ENCODE measurements at places on chromosomes 4 and X.

DNA sequence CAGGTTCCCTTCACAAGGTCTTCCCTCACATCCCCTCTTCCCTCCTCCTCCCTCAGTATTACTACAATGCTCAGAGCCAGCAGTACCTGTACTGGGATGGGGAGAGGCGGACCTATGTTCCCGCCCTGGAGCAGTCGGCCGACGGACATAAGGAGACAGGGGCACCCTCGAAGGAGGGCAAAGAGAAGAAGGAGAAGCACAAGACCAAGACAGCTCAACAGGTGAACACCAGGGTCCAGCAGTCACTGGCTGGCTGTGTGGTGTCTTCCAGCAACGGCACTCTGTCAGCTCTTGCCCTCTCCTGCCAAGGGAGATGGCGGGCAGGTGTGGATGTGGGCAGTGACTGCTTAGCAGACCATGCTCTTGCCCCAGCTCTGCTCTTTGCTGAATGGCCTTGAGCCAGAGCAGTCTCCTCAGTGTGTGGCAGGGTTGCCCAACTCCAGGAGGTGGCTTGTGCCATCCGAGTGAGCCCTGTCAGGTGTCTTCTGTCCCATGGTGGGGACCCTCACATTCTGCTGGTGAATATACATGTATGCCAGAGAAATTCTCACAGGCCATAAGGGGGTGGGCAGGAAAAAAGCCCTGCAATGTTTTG lies 11.4 kb upstream of the UBA1 start:
- DNase-seq, result no peak

DNA sequence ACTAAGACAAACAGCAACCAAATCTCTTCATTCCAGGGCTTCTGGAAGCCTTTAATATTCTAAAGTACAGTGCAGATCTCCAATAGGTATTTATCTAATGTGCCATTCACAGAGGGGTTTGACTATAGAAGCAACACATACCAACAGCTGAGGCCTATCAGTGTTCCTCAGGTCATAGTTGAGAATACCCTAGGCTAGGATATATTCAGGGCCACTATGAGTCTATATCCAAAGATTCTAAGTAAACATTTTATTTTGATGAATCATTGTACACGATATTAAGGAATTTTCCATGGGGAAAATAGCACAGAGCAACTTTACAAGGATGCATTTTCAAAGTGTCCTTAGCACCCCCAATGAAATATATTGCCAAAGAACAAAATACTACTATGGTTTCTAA lies 9.7 kb downstream of the SMIM10 start:
- no peak for DNase-seq

GRCh38 chr4:1705732-1706131 lies 6.4 kb downstream of the SLBP start:
- DNase-seq, result no peak

GRCh38 chr4:176207839-176208238 lies 12.5 kb upstream of the SPATA4 start:
- no peak for DNase-seq

DNA sequence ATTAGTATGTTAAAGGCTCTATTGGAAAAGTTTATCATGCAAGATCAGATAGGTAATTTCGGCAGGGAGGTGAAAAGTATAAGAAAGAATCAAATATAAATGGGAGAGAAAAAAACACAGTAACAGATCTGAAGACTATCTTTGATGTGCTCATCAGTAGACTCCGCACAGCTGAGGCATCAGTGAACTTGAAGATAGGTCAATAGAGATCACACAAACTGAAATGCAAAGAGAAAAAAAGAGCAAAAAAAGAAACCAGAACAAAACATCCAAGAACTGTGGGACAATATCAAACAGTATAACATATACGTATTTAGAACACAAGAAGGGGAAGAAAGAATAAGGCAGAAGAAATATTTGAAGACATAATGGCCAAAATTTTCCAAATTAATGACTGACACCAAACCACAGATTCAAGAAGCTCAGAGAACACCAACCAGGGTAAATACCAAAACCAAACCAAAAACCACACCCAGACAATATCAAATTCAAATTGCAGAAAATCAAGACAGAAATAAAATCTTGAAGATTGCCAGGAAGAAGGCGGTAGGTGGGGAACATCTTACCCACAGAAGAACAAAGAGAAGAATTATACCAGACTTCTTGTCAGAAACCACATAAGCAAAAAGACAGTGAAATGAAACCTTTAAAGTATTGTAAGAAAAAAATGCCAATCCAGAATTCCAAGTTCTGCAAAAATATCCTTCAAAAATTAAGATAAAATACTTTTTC lies 29.1 kb downstream of the PFKFB1 start:
- DNase-seq, result no peak

DNA sequence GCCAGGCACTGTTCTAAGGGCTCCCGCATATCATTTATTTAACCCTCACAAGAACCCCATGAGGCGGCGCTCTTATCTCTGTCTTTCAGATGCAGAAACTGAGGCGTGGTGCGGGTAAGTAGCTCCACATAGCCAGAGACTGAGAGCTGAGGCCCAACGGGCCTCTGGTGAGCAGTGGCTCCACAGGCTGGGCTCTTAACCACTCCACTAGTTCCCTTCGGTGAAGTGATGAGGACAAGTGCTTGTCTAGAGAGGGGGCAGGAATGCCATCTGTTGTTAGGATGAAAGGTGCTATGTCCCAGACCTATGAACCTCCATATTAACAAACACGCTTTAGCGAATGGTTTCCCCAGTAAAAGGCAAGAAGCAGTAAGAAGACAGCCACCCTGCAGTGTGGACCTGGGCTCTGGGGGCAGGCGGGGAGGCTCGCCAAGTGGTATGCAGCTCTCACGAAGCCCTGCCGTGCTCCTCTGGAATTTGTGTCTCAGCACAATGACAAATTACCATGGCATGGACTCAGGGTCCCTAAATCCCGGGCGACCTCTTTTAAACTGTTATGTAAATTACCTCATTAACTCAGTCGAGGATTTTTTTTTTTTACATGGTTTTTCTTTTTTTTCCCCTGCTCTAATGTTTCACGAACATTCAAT lies 20.9 kb upstream of the S100G start:
- no peak for DNase-seq

DNA sequence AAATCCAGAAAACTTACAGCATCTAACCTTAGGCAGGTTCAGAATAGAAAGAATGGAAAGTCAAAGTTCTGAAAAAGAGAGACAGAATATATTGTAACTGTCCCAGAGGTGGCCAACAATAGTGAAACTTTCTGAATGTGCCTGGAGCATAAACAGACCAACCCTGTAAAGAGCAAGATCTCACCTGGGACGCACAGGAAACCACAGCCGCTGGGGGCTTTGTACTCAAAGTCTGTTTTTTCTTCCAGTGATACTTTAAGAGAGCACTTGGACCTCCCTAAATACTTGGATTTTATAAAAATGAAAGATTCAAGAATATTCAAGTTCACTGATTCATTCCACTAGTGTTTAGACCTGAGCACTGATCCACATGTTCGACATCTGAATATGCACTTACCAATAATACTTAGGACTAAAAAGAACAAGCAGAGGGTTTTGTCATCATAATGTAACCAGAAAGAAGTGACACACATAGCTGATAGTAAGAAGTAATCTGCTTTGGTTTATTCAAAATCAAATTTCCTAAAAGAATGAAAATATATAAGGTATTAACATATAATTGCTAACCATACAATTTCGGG lies 35.3 kb downstream of the ARAP2 start:
- no peak for DNase-seq

GRCh38 chrX:151722241-151722846 lies 6.5 kb downstream of the FATE1 start:
- no peak for DNase-seq

- DNase-seq, result peak; percentile 61
Observed at GRCh38 chr4:74038425-74039314, at the start of gene CXCL3. TSS of gene CXCL3 (minus strand) at chr4:74038689. CDS start at chr4:74038611, 78 bp downstream.

DNA sequence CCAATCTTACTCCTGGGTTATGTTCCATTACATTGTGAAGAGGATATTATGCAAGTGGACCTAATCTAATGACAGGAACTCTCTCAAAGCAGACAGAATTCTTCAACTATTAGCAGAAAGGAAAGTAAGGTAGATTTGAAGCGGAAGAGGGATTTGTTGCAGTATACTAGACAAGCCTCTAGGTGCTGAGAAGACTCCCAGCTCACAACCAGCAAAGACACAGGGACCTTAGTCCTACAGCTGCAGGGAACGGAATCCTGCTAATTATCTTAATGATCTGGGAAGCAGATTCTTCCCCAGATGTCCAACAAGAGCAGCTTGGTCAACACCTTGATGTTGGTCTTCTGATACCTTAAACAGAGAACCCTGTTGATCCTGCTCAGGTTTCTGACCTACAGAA lies 73.6 kb downstream of the STK32B start:
- DNase-seq, result no peak

GRCh38 chr4:147336252-147336651 lies 144.6 kb upstream of the EDNRA start:
- no peak for DNase-seq

DNA sequence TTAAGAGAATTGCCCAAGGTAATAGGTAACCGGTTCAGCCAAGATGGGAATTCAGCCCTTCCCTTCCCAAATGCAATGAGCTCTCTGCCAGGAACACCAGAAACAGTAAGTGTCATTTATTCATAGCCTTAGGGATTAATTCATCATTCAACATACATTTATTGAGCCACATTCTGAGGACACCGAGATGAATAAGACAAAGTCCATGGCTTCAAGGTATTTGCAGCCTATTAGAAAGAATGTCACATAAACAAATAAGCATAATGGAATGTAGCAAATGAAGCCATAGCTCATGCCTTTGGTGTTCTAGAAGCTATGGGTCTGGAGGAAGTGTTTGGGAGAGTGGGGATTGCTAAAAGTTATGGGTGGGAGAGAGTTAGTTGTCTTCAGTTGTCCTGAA lies 6.3 kb upstream of the TAB3 start:
- DNase-seq, result no peak

DNA sequence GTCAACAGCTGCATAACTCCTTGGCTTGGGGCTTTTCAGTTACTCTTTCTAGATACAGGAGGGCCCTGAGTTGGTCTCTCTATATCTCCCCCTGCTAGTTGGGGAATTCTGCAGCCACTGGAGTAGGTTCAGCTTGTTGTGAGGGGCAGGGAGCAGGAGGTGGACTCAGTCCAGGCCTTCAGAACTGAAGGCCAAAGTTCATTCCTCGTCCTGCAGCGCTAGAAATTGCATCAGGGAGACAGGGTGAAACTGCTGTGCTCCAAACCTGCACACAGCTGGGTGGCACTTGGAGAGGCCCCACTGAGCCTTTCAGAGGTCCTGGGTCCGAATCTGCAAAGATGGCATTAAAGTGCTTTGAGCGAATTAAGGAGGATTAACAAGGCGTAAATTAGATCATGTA lies 24.9 kb upstream of the TRIM60 start:
- no peak for DNase-seq

GRCh38 chr4:137905930-137906329 lies 336.2 kb downstream of the SLC7A11 start:
- DNase-seq, result no peak

DNA sequence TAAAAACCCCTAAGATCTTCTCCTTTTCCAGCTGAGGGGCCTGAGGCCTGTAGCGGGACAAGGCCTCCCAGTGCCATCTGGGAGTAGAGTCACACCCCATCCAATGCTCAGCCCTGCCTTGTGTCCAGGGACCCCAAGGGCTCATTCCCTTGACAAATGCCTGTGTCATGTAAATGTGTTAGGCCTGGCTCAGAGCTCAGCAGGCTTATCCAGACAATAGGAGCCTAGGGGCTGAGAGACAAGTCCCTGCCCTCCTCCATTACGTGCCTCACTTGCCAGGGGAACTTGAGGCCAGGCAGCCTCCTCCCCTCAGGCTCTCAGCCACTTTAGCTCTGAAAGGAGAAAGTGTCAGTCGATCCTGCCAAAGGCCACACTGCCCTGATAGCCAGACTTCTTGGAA lies 166.8 kb upstream of the MAMLD1 start:
- no peak for DNase-seq

GRCh38 chrX:130171446-130172126 lies at the start of gene RAB33A:
TSS of gene RAB33A (plus strand) at chrX:130171962. CDS start at chrX:130172063, 101 bp downstream.
- DNase-seq, result peak; percentile 11

DNA sequence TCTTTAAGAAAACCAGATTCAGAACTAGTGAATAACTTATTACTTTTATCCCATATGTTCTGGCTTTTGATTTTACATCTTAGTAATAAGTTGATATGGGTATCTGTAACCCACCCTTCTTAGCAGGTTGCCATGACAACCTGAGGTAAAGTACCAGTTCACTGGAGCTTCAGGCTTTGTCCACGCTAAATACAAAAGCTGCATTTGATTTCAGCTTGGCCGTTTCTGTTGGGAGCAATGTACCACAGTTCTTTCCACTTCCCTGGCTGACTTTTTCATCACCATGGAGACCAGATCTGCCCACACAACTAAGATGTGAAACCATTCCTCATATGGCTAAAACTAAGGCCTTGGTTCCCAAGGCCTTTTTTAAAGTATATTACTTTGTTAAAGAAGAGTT lies 26.1 kb downstream of the KLHL34 start:
- DNase-seq, result no peak

DNA sequence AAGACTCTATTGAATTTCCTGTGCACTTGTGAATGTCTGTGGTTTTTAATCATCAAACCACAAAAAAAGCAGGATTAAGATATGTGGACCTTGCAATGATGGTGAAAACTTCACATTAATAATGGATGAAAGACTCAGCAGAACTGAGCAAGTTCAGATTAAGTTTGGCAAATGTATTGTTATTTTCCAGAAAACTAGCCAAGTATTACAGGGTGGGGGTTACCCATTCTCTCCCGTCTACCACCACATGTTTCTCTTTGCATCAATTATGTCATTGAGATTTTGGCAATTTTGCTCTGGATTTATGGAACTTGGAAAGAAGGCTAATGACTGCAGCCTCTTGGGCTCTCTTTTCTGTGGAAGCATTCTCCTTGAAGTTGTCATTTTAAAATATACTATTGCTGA lies 577.1 kb downstream of the ANKRD50 start:
- DNase-seq, result no peak

GRCh38 chr4:14864365-14865030 lies 137.8 kb upstream of the CPEB2 start:
- DNase-seq, result peak; percentile 59

DNA sequence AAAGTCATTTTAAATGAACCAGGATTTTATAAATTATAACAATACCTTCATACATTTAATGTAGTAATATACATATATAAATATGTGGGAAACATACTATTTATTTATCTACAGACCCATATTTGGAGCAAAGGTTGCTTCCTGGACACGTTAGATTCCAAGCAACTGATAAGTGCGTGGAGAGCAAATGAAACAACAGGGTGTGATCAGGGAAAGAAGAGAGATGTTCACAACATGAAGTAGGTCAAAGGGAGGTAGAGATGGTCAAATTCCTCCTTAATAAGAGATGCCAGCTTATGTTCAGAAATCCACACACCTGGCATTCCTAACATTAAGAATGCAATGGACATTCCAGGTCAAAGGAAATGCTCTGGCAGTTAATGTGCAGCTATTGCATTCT lies 53.1 kb upstream of the HPGD start:
- DNase-seq, result no peak

DNA sequence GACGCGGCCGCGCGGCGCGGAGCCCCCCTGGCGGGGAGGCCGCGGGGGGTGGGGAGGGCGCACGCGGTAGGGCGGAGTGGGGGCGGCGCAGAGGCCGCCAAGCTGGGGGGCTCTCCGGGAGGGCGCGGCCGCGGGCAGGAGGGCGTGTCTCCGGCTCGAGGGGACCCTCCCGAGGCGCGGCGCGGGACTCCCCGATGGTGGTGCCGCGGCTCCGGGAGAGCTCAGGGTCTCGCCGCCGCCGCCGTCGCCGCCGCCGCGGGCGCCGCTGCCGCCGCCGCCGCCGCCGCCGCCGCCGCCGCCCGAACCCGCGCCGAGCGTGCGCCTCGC lies 165 bp upstream of the PTCHD1 start:
- no peak for DNase-seq
